CD8-positive, alpha-beta memory T cell (primary cell): ENCODE measurements at places on chromosomes 5 and 9. TPM values are rescaled to one million over a fixed set of nuclear protein-coding genes. Genes with fewer than 3 reads are reported as not detected.

DNA sequence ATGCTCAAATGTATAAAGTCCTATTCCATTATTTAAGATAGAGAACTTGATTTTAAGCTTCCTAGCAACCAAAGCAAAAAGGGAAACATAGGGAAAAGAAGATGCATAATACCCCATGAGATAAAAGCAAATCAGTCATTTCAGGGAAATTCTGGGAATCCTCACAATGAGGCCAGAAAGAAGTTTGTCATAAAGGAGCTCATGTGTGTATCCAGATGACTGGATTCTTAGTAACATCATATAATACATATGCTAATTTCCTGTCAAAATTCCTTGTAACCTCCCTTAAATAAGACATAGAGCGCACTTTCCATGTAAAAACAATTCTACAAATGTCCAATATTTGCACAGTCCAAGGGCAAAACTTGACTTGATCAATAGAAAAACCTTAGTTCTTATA is 411.0 kb upstream of the WWC1 start:
- DNase-seq = no peak

DNA sequence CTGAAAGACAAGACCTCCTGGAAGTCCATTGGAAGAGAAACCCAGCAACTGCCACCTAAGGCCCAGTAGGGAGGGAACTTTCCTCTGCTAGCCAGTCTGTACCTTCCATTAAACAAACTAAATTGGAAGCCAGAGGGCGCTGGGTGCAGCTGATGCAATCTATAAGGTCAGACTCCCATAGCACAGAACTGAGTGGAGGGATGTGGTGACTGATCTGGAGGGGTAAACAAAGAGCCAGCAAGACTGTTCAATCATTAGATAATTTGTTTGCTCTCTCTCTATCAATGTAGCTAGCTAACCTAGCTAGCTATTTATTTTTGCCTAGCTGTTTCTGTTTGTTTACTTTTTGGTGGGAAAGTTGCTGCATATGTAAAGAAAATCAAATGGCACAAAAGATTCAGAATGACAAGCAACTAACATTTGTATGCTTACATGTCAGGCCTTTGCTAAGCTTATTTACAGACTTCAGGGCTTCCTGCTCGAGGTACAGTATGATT is 291.8 kb upstream of the DAB2 start:
- DNase-seq = peak; percentile 2

- DNase-seq = no peak
Measured at GRCh38 chr9:137784046-137784445, 93.5 kb upstream of the CACNA1B start.

STK32A gene
- total RNA-seq = not detected

WDR31 gene
- 1.3 TPM for total RNA-seq
